Nephron progenitor cell (in vitro differentiated cells): ENCODE measurements at places on chromosomes 4 and X.
A peak's percentile ranks its signal among the peaks of the same experiment; 100 is the strongest.

DNA sequence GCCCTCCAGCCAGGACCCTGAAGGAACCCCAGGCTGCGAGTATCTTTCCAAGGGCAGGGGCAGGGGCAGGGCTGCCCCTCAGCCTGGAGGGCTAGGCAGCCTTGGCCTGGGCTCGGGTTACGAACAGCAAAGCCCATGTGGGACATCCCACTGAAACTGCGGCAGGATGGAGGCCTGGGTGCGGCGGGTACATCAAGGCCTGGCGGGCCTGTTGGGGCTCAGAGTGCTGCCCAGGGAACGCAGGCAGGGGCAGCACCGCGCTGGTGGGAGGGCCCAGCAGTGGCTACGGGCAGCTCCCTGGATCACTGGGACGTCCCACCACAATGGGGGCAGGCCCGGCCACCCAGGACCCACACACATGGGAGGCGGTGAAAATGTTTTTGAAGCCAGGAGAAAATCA, 10.9 kb downstream of the NAT8L start:
- DNase-seq = no peak

- DNase-seq = no peak
Observed at GRCh38 chr4:23333556-23333945, 556.3 kb downstream of the PPARGC1A start.

- no peak for DNase-seq
Observed at GRCh38 chr4:83498187-83498586, 13.3 kb upstream of the ABRAXAS1 start.

DNA sequence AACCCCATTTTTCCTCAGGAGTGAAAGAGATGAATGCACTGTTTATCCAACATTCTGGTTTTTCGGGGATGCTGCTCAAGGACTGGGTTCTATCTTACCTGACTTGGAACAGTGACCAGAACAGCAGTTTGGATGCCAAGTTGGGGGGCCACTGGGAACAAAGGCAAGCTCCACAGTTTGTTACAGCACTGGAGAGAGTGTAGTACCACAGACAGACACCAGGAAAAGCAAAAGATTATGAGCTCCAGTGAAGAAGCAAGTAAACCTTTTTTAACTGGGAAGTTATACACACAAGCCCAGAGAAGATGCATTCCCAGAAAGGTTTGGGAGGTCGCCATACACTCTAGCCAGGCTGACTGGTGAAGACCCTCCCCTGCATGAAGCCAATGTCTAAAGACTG, 13.6 kb downstream of the C4orf36 start:
- DNase-seq = no peak

DNA sequence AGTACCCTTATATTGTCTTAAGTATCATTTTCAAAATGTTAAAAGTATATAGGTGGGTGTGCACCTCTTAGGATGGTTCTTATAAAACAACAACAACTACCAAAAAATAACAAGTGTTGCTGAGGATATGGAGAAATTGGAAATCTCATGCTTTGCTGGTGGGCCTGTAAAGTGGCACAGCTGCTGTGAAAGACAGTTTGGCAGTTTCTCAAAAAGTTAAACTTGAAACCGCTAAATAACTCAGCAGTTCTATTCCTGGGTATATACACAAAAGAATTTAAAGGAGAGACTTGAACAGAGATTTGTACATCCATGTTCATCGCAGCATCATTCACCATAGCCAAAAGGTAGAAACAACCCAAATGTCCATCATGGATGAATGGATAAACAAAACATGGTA, 65.5 kb downstream of the HAND2 start:
- no peak for DNase-seq

DNA sequence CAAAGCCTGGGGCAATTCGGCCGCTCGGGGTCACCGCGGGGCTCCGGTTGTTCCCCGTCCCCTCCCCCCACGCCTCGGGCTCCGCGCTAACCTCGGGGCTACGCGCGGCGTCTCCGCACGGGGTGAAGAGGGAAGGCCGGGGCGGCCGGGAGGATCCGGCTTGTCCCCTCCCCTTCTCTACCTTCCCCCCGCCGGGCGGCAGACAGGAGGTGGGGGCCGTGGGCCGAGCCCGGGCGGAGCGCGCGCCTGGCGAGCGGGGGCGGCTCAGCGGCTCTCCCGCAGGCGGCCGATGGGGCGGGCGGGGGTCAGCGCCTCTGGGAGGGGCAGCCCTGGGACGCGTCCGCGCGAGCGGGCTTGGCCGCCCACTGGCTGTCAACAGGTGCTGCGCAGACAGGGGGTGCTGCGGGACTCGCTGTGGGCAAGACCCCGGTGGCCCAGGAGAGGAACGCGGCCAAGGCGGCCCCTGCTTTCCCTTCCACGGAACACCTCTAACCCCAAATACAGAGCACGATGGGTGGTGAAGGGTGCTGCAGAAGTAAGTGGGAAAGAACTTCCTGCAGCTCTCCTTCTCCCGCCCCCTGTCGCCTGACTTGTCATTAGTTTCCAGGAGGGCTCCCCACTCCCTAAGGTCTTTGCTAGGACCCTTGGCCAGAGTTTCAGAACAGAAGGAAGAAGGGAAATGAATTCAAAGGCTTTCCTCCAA, at the start of gene PDGFC:
Gene PDGFC (minus strand): TSS at position 124 of the 703 bp plus-strand sequence. CDS start 896 bp downstream, outside the sequence.
- peak; percentile 88 for DNase-seq

DNA sequence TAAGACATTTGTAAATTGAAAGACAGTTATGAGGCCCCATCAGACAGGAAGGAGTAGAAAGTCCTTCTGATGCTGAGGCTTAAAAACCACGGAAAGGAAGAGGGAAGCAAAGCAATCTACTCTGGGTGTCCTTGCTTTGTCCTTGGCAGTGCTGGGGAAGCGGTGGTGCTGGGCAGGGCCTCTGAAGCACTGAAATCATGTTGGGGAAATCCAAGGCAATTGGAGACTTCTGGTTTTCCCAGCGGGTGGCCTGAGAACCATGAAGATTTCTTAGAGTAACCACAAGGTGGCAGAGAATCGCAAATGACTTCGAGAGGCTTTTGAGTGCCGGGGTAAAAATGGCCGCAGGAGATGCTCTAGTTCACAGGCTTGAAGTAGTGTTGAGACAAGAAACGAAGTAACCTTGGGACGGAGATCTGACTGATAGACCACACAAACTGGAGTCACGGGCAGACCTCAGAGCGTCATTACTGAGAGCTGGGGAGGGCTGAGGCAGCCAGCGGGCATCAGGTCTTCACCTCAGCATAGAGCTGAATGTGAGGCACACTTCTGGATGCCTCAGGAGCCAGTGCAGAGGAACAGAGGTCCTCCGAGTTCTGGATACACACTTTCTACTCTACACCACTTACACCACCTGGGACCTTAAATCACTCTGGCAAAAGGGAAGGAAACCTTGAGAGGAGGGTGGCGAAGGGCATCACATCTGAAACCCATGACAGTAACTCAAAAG, 130.7 kb upstream of the GPRIN3 start:
- peak; percentile 35 for DNase-seq

- DNase-seq = no peak
Observed at GRCh38 chr4:17165286-17165685, 266.8 kb upstream of the LDB2 start.

GRCh38 chr4:70594196-70594595, 2.1 kb downstream of the AMBN start:
- no peak for DNase-seq

GRCh38 chr4:39083164-39083563, 21.1 kb downstream of the KLHL5 start:
- no peak for DNase-seq

DNA sequence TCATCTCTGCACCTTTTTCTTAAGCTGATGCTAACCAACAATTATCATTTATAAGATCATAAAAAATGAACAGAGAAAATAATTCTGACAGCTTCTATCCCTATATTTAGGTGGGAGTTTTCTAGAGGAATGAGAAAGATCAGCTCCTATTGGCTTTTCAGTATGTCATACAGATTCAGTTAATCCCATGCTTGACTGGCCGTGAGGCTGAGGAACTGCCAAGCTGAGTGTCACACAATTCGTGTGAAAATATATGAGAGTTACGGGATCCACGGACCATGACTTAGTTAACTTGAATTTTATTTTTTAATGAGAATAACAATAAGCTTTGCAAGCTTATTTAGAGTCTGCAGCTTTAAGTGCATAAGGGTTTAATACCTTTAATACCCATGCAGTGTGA, 37.5 kb downstream of the PHEX start:
- no peak for DNase-seq

DNA sequence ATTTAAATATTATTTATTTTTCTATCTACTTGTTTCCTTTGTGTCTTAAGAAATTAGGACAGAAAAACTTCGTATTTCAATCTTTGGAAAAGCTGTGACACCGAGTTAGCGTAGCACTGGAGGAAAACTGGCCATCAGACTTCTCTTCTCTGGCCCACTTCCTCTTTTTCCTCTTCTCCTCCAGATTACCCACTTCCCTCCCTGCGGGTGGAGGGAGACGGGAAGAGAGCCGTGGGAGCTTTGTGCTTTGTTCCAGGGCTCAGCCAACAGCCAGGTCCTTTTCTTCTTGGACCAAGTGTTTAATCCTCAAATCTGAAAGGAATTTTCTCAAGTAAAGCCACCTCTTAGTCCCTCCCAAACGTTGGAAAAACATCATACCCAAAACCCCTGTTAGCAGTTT, 29.7 kb downstream of the OFD1 start:
- DNase-seq = no peak
